ENCODE measurements at places on chromosomes 1 and 21. TPM values are rescaled to one million over a fixed set of nuclear protein-coding genes. Genes with fewer than 3 reads are reported as not detected.

Gene NID1
- 19.2 TPM for total RNA-seq

Gene ADAMTS4
- total RNA-seq, result under 0.01 TPM

Gene PCP4L1
- total RNA-seq, result not detected

Gene RGSL1
- not detected for total RNA-seq

Gene PEX10
- total RNA-seq, result 44.1 TPM

Gene CHI3L1
- total RNA-seq, result 0.86 TPM

Gene CBR3
- total RNA-seq, result 17.7 TPM

Gene LCE1E
- total RNA-seq, result not detected

Gene OR2T35
- not detected for total RNA-seq

Gene ANGPTL3
- not detected for total RNA-seq

Gene SPATA21
- not detected for total RNA-seq

Gene CELA3A
- total RNA-seq, result not detected

Gene RGS16
- 0.81 TPM for total RNA-seq

Gene GPR157
- 3.0 TPM for total RNA-seq

Gene INSRR
- not detected for total RNA-seq

Gene RXRG
- not detected for total RNA-seq

Gene NBPF4
- not detected for total RNA-seq

Gene SERPINC1
- not detected for total RNA-seq

Gene FAM167B
- total RNA-seq, result 0.35 TPM

Gene KRTAP21-2
- not detected for total RNA-seq

Gene ATP1A2
- total RNA-seq, result not detected

Gene PTPRC
- not detected for total RNA-seq

Gene PRR9
- total RNA-seq, result not detected

Gene DYNLT5
- total RNA-seq, result not detected

Gene ASCL5
- not detected for total RNA-seq

Gene TNFSF4
- 0.35 TPM for total RNA-seq

Gene C1orf115
- total RNA-seq, result 5.5 TPM

Gene CNR2
- not detected for total RNA-seq

Gene LIN28A
- not detected for total RNA-seq

Gene LINGO4
- not detected for total RNA-seq

Gene TACSTD2
- total RNA-seq, result 219 TPM

Gene DIO1
- total RNA-seq, result not detected

Gene TBX19
- total RNA-seq, result 0.29 TPM

Gene CFHR1
- not detected for total RNA-seq

Gene CD1B
- total RNA-seq, result not detected

Gene ROR1
- total RNA-seq, result 5.9 TPM

Gene AKR1A1
- 122 TPM for total RNA-seq

Gene RGS1
- total RNA-seq, result not detected

Gene MAEL
- not detected for total RNA-seq

Gene AIRE
- total RNA-seq, result not detected

Gene ERG
- 0.29 TPM for total RNA-seq

Gene TMEM59
- 71.8 TPM for total RNA-seq

Gene LRRC42
- 46.7 TPM for total RNA-seq

Gene MX1
- total RNA-seq, result 25.0 TPM
